ENCODE measurements at places on chromosomes 12 and 14.

DNA sequence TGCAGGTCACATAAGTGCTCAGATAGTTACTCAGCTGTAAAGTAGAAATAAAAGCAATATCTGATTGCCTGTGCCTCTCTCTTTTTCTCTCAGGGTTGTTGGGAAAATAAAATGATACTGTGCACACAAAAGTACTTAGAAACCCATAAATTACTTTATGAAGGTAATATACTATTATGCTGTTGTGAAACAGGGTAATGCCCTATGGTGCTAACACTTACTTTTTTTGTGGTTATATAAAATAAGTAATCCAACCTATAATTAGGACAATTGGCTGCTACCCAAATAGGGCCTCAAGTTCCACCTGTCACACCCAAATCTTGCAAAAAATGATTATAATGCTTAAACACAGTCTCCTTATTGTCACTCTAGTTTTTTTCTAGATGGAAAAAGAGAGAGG, 50.6 kb downstream of the DAAM1 start:
- no peak for DNase-seq

GRCh38 chr12:108802101-108802961, 55.1 kb downstream of the SSH1 start:
- no peak for DNase-seq

DNA sequence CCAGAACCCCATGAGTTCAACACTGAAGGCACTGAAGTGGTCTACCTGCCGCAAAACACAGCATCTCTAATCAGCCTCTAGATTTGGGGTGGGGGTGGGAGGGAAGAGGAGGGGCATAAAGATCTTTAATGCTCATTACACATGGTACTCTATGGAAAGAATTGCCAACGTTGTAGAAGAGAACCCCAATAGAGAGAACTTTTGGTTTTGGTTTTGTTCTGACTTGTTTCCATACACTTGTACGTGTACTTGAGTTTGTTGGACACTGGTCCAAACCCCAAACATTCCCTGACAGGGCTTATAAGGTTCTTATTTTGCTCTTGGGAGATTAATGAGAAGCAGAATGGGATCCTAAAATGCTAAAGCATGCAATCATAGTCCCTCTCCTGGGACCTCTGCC, 31.0 kb downstream of the GNPTAB start:
- no peak for DNase-seq

DNA sequence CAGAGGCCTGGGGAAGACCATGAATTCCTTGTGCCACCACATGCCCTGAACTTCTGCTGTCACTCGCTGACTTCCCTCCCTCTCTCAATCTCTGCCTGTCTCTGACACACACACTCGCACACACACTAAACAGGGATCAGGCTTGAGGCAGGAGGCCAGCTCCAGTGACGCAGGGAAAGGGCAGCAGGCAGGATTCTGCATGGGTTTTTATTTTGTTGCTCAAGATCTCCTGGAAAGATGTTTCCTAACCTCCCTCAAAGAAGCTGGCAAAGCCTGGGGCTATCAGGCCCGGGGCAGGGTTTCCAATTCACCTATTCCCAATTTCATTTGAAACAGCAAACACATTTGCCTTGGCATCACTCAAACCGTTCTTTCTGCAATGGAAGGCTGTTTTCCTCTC, 27.7 kb upstream of the PEX5 start:
- DNase-seq = no peak

GRCh38 chr14:31090883-31091764, 64.9 kb upstream of the STRN3 start:
- DNase-seq = no peak

DNA sequence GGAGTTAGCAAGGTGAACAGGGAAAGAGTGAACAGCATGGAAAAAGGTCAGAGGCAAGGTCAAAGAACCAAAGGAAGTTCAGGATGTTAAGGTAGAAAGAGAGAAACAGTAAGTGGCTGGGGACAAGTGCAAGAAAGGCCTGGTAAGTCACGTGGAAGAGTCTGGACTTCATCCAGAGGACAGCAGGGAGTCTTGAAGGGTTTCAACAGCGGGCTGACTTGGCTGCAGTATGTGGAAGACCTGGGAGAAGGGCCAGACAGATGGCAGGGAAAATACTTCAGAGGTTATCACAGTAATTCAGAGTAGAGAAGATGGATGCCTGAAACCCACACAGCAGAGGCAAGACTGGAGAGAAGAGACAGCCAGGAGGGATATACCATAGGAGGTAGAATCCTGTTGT, 34.0 kb downstream of the CIT start:
- no peak for DNase-seq

GRCh38 chr12:537772-538171, 78.0 kb downstream of the B4GALNT3 start:
- no peak for DNase-seq

GRCh38 chr14:91341751-91342154, 75.9 kb downstream of the CCDC88C start:
- no peak for DNase-seq

DNA sequence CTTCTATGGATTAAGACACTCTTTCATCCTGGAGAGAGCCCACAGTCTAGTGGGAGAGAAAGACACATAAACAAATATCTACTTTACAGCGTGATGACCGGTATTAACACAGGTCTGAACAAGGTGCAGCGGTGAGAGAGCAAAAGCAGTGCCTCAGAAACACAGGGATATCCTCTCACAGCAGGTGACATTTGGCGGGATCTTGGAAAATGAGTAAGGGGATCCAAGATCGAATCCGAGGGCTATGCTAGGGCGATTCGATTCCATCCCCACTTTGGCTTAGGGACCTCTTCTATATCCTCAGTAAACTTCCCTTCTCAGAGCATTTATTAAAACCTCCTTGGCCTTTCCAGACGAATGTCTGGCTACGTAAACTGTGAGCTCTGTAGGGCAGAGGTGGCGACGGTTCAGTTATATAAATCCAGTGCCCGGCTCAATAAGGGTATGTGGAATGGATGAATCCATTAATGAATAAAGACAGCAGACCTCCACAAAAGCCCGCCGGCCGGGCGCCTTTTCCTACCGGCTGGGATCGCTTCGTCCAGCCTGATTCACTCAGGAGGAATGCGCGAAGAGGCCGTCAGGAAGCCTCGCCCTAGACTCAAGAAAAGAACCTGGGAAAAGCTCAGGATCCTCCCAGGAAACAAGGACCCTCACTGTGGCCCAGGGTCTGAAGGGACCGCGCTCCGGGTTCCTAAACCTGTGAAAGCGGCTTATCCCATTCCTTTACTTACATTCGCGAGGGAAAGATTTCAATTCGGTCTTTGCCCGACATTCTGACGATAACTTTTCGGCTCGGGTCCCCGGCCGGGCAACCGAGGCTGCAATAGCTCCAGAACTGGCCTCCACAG, 455 bp downstream of the ATP6V1D start:
- DNase-seq = peak; percentile 19

- no peak for DNase-seq
These were observed 33.7 kb downstream of the SPPL3 start for GRCh38 chr12:120870415-120870814.

DNA sequence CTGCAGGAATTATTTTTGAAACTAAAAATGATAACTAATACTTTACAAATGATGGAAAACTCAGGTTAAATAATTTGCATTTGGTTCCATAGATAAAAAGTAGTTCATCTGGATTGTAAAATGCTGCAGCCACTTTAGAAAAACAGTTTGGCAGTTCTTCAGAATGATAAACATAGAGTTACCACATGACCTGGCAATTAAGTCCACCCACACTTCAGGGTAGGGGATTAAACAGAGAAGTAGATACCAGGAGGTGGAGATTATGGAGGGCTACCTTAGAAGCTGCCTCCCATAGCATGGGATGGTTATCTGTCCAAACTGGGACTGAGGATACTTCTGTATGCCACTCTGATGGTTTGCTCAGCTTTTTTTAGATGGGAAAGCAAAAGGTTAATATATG, 22.2 kb downstream of the ARF6 start:
- DNase-seq = no peak

DNA sequence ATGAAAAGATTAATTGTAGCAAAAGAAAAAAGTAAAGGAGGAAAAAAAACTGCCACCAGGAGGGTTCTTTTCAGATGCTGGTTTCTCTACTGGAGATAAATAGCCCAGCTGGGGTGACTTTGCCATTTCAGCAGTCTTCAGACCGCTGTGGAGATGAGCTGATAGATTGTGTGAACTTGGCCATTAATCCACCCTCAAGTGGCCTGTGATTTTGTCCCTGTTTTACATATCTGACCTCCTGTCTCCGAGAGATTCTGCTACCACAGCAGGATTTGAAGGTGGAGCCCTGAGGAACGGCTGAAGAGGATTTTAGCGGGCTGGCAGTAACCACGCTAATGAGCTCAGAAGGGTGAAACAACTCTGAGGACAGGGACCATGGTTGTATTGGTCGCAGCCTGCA, 72.7 kb downstream of the WSCD2 start:
- no peak for DNase-seq

DNA sequence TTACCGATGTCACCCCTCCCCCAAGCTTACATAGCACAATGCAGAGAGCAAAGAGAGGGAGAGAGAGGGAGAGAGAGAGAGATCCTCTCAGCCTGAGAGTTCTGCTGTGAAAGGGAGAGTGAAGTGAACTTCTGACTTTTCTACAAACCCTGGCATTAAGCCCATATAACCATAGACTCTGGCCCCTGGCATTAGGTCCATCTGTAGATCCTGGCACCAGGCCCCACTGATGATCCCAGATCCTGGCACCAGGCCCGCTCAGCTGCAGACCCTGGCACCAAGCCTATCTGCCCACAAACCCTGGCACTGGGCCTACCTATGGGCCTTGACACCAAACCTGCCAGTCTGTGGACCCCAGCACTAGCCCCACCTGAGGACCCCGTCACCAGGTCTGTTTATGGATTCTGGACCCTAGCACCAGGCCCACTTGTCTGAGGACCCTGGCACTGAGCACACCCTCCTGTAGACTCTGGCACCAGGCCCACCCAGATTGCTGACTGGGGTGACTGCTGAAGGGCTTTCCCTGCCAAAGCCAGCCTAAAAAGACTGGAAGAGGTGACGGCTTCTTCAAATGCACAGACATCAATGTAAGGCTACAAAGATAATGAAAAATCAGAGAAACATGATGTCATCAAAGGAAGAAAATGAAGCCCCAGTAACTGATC, 14.5 kb upstream of the KRT83 start:
- DNase-seq = no peak

DNA sequence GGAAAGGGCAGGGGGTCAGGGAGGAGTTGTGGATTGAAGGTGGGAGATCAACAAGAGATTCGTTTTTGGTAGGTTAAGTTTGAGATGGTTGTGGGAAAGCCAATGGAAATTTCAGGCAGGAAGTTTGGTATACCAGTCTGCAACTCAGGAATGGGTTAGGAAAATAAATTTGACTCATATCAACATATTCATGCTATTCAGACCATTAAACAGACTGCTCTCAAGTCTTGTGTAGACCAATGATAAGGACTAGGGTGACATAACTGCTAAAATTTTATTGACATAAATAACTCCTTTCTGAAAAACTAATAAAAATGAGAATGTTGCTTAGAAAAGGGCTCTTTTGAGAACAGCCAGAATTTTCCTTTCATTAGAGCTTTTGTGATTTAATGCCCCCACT, 60.0 kb downstream of the PLEKHA5 start:
- no peak for DNase-seq

DNA sequence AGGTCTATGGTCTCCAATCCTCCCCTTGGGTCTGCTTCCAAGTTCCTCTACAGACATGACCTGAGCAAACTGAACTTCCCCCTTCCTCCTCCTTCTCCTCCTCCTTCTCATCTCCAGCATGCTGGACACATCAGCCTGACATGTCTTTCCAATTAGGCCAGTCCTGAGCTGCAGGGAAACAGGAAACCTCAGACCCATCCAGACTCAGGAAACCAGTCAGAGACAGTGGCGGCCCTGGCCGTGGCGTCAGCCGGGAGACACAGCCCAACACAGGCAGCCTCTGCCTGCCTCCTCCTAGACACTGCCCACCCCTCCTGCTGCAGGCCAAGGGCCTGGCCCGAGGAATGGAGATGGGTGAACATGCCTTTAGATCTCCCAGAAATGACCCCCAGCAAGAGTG, 468.8 kb downstream of the BCL11B start:
- DNase-seq = no peak

GRCh38 chr14:75252254-75252837, 26.3 kb upstream of the FOS start:
- no peak for DNase-seq

GRCh38 chr12:56220611-56221231, 1.0 kb downstream of the RNF41 start:
- peak; percentile 33 for DNase-seq

- DNase-seq = no peak
These were observed 107.0 kb upstream of the PRICKLE1 start for GRCh38 chr12:42696406-42697149.

DNA sequence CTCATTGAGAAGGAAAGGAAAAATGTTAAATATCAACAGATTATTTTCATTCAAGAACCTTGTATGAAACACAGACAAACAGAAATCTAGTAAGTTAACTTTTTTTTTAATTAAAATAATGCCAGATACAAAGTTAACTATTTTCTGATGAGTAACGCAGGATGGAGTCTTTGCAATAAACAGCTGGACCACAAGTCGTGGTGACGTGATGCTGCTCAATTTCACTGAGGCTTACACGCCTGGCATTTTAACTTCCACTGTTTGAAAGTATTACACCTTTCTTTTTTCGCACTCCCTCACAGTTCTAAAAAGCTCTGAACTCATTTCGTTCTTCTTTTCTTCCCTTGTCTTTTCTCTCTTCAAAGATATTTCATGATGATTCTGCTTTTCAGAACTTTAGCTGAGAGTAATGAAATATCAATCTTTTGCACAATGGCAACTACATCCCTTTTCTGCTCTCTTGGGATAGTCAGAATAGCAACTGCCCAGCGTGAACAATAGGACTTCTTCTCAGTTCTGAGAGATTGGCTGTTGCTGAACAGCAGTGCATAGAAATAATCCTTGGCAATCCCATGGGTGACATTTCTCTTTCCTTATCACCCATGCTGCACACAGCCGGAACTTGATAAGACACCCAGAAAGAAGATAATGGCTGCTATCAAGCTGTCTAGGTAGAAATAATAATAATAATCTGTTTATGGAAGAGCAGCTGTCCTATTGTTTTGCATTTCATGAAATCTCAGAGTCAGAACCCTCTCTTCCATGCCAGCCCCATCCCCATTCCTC, 160.5 kb downstream of the BTG1 start:
- DNase-seq = no peak

GRCh38 chr12:66662179-66662578, 16.7 kb downstream of the GRIP1 start:
- DNase-seq = no peak

Data from T47D (cell line).